ENCODE measurements at places on chromosomes 16 and 17. TPM values are rescaled to one million over a fixed set of nuclear protein-coding genes. Genes with fewer than 3 reads are reported as not detected.
A peak's percentile ranks its signal among the peaks of the same experiment; 100 is the strongest.

DNA sequence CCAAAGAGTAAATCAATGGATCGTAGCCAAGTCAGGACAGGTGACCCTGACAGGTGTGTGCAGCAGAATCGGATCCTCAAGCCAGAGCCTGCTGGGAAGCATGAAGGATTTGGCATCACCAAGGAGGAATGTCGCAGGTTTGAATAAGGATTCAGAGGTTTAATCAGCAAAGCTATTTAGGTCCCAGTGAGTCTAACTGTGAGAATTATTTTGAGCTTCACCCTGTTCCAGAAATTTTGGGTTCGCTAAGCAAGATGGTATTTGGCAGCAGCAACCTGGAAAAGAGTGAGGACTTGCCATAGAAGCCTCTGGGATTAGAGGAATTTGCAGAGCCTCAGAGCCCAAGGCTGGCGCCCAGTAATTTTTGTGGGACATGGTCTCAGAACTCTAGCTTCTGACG, 173.0 kb downstream of the CCDC182 start:
- DNase-seq: no peak

DNA sequence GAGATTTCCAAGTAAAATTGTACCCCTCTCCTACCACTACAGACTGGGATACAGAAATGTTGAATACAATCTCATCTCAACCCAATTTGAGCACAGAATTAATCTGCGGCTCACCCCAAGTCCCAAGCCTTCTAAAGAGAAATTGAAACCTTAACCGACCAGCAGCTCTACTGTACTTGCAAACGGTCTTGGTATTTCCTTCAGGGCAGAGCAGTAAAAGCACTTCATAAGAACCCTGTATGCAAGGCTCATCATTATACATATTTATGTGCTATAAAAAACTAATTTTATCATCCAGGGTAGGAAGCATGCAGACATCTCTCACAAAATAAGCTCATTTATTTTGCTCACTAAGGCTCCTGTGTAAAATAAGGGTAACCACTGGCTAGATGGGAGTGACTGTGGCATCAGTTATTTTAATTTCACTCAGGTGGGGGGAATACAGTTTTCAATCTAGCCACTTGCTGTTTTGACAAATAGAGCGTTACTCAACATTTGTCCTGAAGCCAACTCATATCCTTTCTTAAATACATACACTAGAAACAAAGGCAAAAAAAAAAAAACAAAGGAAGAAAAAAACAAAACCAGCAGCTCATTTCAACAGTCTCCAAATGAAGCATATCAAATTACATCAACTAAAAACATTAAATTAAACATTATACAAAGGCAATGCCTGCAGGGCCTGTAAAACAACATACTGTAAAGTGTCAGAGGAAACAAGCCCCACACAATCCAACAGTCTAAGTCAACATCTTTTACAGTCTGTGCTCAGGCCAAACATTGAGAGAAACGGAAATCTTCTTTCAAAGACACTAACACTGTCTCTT, 65.0 kb downstream of the PARN start:
- DNase-seq: no peak

The MARVELD3 gene
- not detected for total RNA-seq

The PMFBP1 gene
- total RNA-seq: not detected

- peak; percentile 85 for DNase-seq
These were observed 38.8 kb downstream of the PKD1L3 start for GRCh38 chr16:71961066-71962039.

- no peak for DNase-seq
These were observed 199.0 kb downstream of the MSI2 start for GRCh38 chr17:57455063-57455914.

The HCRT gene
- not detected for total RNA-seq

DNA sequence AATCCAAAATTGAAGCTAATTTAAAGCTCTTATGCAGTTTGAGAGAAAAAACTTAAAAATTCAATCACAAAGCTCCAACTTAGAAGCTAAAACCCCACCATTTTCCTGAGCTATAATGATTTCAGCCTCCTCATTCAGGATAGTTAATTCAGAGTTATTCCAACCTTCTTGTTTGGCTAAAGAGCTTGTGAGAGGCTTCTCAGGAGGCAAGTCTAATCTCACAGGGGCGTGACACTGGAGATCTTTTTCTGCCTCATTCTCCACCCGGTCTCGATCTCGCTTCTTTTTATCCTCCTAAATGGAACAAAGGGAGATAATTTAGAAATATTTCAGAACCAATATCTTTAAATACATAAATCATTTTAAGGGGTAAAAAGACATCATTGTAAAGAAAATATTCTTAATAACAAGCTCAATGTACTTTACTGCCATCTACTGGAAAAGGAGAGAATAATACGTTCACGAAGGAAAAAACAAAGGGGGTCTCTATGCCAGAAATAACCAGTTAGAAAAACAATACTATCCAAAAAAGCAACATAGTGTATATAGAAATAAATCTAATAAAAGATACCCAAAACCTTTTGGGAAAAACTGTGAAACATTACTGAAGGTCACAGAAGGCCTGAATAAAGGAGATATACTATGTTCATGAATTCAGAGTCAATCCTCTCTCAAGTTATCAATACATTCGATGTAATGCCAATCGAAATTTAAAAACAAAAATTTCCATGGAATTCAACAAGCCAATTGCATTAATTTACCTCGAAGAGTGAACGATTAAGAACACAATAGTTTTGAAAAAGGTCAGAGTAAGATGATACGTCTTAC, 13.9 kb downstream of the BRD7 start:
- DNase-seq: no peak

The CCDC40 gene
- total RNA-seq: 5.8 TPM

DNA sequence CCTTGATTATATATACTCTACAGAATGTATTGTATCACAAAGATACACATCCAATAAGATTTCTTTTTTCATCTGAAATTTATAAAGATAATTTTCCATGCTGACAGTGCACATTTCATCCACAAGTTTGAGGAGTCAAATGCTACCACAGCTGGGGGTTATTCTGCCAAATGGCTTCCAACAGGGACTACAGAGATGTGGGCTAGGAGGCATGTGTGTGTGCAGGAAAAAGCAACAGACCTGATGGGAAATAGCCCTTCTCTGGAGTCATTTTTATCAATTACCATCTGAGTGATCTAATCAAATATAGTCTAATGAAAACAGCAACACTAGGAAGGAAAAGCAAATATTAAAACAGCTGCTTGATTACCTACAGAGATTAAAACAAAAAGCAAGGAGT, 290.5 kb downstream of the CEP112 start:
- DNase-seq: no peak

DNA sequence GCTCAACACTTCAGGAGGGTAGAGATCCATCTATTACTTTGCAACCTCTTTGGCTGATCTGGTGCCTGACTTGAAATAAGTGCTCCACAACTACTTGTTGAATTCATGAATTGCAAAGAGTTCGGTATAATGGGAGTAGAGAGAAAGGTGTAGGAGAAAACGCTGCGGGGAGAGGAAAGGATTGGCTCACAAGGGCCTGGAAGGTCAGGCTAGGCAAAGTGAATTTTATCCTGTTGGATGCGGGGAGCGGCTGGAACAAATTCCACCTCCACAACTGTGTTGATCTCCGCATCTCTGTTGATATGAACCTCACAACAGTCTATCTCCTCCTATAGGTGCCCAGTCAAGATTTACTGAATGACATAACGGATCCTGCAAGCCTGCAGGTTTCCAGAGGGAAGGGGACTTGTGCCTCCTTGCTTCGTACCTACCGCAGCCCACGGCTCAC, 684 bp downstream of the SLX4 start:
- no peak for DNase-seq

- DNase-seq: no peak
These were observed 83.2 kb downstream of the GRIN2A start for GRCh38 chr16:10098991-10099390.

- DNase-seq: no peak
These were observed 98.6 kb downstream of the OR1D5 start for GRCh38 chr17:2964831-2965230.

DNA sequence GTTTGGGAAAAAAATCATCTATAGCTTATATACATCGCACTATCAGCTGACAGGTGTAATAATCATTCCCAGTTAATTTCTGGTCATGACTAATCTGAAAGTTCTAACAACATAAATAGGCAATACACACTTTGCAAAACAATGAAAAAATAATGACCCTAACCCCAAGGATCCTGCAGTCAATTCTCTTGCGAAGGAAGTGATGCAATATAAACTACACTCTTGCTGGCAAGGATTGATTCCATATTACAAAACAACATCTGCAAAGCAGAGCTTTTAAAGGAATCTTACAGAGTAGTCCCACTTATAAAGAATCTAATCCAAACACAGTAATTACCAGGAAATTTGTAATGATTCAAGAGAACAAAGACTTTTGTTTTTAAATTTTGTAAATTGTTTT, 73.4 kb downstream of the MYO1D start:
- DNase-seq: no peak

- no peak for DNase-seq
These were observed 21.2 kb upstream of the MON1B start for GRCh38 chr16:77169650-77170236.

DNA sequence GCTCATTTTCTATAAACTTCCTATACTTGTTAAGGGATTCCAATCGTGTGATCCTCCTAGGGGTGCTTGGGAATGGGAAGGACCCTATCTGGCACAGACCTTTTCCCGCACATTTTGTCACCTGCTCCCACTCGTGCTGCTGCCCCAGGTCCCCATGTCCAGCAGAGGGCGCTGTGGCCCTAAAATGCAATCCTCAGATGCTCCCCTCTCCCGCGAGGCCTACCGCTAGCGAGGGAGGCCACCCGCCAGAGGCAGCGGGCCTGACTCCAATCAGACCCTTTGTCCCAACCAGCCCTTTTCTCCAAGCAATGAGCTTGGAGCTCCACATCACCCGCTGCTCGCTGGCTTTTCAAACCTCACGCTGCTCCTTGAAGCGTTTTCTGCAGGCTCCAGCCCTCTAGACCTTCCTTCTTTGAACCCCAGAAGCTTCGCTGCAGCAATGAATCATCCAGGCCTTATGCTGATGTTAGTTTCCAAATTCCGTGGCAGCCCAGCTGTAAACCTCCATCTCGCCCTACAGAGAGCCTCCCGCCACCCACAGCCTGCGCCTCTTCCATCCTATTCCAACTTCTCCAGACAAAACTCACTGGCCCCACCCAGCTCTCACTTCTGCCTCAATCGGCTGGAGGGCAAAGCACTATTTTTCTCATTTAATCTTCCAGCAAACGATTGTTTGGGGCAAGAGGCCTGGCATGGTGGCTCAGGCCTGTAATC, 23.6 kb upstream of the FZD2 start:
- DNase-seq: peak; percentile 94

GRCh38 chr16:13391337-13391736, 489.9 kb downstream of the SHISA9 start:
- no peak for DNase-seq

The MMP25 gene
- 2.8 TPM for total RNA-seq

The NUDT16L1 gene
- total RNA-seq: 51.7 TPM

The TUBB3 gene
- 1.8 TPM for total RNA-seq

DNA sequence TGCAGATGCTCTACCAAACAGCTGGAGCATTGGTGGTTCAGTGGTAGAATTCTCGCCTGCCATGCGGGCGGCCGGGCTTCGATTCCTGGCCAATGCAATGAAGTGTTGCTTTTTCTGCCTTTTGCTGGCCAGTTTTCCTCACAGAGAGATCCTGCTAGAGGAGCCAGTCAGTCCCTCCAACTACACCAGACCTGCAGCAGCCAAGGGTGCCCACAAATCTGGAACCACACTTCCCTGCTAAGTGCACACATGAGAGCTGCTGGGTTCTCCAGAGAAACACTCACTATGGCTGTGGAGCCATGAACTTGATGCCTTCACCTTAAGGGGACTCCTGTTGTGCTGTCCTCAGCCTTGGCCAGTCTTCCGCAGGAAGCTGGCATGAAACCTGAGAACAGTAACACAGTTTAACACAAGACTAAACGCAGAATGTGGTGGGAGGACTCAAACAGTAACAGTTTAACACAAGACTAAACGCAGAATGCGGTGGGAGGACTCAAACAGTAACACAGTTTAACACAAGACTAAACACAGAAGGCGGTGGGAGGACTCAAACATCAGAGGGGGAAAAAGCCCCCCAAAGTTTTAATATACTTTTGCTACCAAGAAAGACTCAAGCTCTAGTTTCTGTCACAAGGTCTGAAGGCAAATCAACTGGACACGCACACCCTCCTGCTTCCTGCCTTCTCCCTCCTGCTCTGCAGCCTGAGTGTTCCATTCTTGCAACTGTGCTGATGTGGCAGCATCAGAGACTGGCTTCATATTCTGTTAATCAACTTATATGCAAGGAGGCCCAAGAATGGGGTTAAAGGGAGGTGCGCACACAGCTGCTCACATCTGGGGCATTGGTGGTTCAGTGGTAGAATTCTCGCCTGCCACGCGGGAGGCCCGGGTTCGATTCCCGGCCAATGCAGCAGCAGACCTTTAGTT, 12.0 kb downstream of the VAC14 start:
- peak; percentile 64 for DNase-seq

- DNase-seq: no peak
These were observed 770 bp downstream of the CCNF start for GRCh38 chr16:2429771-2430663.

DNA sequence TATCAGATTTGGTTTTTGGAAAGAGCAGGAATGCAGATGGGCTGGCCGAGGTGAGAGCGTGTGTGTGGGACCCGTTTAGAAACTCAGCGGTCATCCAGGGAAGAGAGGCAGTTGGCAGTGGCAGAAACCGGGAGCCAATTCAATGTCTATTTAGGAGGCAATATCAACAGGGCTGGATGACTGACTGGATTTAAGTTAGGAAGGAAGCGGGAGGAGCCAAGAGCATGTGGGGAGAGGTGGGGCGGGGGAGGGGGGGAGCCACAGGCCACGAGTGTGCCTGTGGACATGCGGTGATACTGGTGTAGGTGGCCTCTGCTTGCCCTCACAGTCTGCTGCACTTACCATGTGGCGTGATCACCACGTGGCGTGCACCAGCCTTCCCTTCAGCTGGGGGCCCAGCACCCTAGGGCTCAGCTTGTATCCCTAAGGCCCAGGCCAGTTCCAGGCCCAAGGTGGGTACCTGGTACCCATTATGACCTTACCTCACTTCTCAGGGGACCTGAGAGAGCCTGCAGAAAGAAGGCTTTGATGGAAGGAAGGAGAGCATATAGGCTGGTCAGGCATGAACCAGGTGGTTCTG, 10.8 kb upstream of the TPPP3 start:
- no peak for DNase-seq

DNA sequence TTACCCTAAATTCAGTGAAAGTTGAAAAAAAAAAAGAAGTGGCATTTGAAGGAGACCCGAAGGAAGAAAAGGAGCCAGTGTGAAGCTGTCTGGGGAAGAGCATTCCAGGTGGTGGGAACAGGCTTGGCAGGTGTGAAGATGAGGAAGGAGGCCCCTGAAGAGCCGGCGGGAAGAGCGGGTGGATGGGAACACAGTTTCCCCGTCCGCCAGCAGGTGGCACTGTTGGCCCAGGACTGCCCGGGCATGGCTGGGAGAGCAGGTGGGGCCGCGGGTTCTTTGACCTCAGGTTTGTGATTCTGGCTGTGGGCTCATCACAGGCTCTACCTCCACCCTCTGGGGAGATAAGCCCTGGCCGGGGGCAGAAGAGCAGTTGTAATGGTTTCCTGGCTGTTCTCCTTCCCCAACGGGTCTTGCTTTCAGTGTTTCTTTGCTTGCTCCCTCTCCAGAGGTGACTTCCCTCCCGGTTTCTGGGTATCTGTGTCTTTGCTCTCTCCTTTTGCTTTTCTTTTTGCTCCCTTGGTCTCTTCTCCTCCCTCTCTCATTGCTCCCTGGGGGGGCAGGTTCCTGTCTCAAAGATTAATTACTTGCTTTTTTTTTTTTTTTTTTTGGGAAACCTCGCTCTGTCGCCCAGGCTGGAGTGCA, 32.3 kb downstream of the RAP1GAP2 start:
- DNase-seq: peak; percentile 85

- DNase-seq: no peak
These were observed 263.8 kb upstream of the C16orf82 start for GRCh38 chr16:26802965-26803364.

The SCNN1G gene
- 0.12 TPM for total RNA-seq

GRCh38 chr16:89122322-89122851, 28.7 kb downstream of the ACSF3 start:
- DNase-seq: peak; percentile 22

The KRT17 gene
- total RNA-seq: not detected
